ENCODE measurements at places on chromosomes 13 and 19. TPM values are rescaled to one million over a fixed set of nuclear protein-coding genes. Genes with fewer than 3 reads are reported as not detected.

Gene CDX2
- total RNA-seq = not detected

Gene ZNF93
- total RNA-seq = 7.6 TPM

Gene YJEFN3
- 0.22 TPM for total RNA-seq

Gene KDELR1
- 63.5 TPM for total RNA-seq

Gene FUT3
- 51.7 TPM for total RNA-seq

Gene PNMA8B
- 1.1 TPM for total RNA-seq

Gene CALR3
- total RNA-seq = not detected

Gene PSG1
- not detected for total RNA-seq

Gene IZUMO2
- not detected for total RNA-seq

Gene F2RL3
- total RNA-seq = 0.27 TPM

Gene JAK3
- 0.87 TPM for total RNA-seq

Gene CLEC17A
- not detected for total RNA-seq

Gene LRRC8E
- total RNA-seq = 11.0 TPM

Gene OLFM4
- 1.7 TPM for total RNA-seq
